ENCODE measurements at places on chromosomes 2 and 18.

- no peak for DNase-seq
These were observed 159.2 kb upstream of the RAB12 start for GRCh38 chr18:8450013-8450412.

DNA sequence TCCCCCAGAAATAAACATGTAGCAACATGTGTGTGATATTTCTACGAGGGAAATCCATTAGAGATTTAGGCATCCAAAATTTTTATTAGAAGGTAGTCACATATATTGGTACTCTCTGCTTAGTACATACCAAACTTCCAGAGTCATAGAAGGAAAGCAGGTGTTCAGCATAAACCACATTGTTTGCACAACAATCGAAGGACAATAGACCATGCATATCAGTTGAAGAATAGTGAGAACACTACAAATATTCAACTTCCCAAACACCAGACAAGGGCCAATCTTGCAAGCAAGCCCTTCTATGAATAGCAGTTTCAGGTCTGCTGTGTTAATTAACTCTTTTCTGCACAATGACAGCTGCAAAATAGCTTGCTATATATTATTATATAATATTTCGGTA is 702.2 kb downstream of the ERBB4 start:
- no peak for DNase-seq

DNA sequence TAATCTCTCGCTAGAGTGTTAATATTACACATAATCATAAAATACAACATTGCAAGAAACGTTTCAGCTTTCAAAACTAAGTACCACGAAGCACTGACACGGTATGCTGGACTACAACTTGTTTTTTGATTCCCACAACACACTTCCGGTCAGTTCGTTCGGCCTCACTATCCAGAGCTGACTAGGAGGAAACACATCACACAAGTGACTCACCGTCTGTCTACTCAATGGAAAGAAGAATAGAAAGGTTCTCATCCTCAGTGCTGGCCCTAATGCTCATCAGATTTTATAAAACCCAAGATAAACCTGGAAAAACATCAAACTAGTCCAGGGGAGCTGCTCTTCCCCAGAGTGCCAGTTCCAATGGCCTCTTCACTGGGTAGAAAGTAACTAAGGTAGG is 42.9 kb downstream of the ZNF385B start:
- no peak for DNase-seq

- no peak for DNase-seq
These were observed 250.5 kb downstream of the LOXHD1 start for GRCh38 chr18:46406539-46406932.

DNA sequence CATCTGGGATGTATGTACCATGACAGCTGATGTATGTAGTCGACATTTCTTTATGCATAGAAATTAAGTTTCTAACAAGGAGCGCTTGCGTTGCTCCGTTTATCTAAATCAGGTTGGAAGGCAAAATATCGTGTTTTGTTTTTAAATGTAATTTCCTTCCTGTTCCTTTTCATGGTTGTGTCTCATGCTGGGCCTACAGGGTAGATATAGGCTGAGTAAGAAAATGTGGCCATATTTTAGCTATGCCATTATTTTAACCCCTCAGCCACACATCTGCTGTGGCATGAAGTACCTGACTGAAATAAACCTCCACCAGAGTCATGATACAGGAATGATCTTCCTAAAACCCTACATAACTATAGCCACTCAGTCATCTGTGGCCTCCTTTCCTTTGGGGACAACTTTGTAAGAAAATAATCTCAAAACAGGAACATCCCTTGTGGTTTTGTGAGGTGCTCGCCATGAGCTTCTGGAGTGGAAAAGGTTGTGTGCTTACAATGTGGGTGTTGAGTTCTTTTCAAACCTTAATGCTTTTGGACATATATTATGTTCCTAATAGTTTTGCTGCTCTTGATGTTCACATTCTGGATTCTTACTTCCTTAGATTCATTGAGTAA is 214.3 kb downstream of the FAM210A start:
- no peak for DNase-seq

- DNase-seq = no peak
These were observed 16.1 kb downstream of the GAREM1 start for GRCh38 chr18:32454593-32454992.

GRCh38 chr2:61419129-61419528 is 51.8 kb downstream of the USP34 start:
- no peak for DNase-seq

DNA sequence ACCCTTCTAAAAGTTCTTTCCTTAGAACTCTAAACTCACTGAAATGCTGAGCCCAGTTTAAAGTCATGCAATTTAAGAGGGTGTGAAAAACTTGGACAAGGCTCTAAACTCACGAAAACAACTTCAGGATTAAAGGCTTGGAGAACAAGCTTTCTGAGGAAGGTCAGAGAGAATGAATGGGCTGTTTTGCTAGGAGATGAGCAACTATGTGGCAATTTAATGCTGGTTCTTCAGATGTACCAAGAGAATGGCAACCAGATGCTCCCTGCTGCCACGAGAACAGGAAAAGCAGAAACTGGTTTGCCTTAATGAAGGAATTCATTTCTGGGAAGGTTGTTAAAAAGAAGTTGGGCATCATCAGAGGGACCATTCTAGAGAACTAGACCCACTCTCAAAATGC is 77.8 kb upstream of the PMAIP1 start:
- no peak for DNase-seq

- DNase-seq = no peak
These were observed 73.9 kb downstream of the MTCL1 start for GRCh38 chr18:8779251-8779650.

All from stimulated activated CD8-positive, alpha-beta memory T cell treated with anti-CD3 and anti-CD28 coated beads, Interleukin-15, amount 100 ng/mL, for 24 hours (primary cell).